Kidney (tissue), 22 donors: ENCODE measurements at places on chromosomes 1 and 21. TPM values are rescaled to one million over a fixed set of nuclear protein-coding genes. Genes with fewer than 3 reads are reported as not detected.

- no peaks in the 10 kb centered on the region for H3K36me3 ChIP-seq
- H3K4me3 ChIP-seq = no peak overlapping the region
- H3K27ac ChIP-seq = no peak overlapping the region
- H3K4me1 ChIP-seq = no peaks in the 10 kb centered on the region
- no peaks in the 10 kb centered on the region for H3K27me3 ChIP-seq
Measured at GRCh38 chr1:164937291-164937690, 378.3 kb downstream of the PBX1 start.

DNA sequence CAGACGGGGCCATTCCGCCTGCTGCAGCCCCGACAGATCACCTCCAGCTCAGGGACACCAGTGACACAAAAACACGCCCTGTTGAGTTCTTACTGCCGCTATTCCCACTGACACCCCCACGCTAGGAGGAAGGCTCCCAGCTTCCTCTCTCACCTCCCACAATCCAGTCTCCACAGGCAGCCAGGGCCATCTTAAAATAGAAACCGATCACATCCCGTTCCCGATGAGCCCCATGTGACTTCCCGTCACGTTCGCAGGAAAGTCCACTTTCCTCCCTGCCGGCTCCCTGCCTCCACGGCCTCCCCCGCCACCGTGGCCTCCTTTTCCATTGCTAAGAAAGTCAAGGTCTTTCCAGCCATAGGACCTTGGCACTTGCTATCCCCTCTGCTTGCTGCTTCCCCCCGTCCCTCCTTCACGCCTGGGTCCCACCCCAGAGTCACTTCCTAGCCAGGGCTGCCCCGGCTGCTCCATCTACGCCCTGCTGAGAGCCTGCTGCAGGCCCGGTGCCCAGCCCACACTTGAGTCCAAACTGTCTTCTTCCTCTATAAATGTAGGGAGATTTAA is 24.0 kb upstream of the DDOST start:
- H3K27ac ChIP-seq = peak overlapping the region; percentile 76
- H3K36me3 ChIP-seq = no peaks in the 10 kb centered on the region
- H3K4me1 ChIP-seq = no peaks in the 10 kb centered on the region
- no peak overlapping the region for H3K4me3 ChIP-seq

DNA sequence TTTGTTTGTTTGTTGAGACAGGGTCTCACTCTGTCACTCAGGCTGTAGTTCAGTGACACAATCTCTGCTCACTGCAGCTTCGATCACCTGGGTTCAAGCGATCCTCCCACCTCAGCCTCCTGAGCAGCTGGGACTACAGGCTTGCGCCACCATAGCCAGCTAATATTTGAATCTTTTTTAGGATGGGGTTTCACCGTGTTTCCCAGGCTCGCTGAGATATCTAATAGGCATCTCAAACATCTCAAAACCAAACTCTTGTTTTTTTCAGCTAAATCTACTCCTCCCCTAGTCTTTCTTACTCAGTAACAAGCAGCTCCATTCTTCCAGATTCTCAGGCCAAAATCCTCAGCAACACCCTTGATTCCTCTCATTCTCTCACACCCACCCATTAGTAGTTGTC is 22.0 kb upstream of the SRRM1 start:
- H3K36me3 ChIP-seq = no peaks in the 10 kb centered on the region
- no peak overlapping the region for H3K27ac ChIP-seq
- H3K27me3 ChIP-seq = no peaks in the 10 kb centered on the region
- no peak overlapping the region for H3K4me3 ChIP-seq
- H3K4me1 ChIP-seq = no peaks in the 10 kb centered on the region
- DNase-seq = no peak

DNA sequence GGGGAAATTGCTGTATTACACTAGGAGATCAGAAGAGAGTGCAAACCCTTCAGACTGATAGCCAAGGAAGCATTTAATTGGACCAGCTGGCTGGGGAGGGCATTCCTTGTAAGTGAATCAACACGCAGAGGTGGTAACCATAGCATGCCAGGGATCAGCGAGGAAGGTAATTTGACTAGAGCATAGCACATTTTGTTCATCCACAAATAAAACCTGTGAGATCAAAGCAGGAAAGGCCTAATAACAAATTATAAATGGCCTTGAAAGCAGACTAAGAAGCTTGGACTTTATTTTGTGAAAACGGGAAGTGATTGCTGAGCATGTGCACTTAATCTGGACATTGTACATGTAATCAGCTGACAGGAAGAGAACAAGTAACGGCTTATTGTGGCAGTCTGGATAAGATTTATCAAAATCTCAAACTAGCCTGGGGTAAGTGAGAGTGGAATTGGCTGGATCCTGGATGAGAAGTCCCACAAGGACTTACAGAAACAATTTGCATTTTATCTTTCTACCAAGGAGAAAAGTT is 11.7 kb upstream of the CD55 start:
- DNase-seq = no peak
- no peaks in the 10 kb centered on the region for H3K36me3 ChIP-seq
- H3K4me1 ChIP-seq = no peaks in the 10 kb centered on the region

The PPT1 gene
- total RNA-seq = 95.5 TPM

DNA sequence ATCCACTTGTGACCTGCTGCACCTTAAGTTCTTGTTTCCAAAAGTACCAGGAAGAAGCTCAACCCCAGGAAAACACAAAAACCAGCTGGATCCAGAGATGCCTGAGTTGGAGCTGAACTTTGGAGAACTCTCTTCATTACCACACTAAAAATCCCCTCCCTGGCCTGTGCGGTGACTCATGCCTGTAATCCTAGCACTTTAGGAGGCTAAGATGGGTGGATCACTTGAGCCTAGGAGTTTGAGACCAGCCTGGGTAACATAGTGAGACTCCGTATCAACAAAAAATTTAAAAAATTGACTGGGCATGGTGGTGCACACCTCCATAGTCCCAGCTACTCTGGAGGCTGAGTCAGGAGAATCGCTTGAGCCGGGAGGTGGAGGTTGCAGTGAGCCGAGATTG is 6.2 kb downstream of the MAP1LC3C start:
- H3K36me3 ChIP-seq = no peaks in the 10 kb centered on the region
- no peak overlapping the region for H3K4me3 ChIP-seq
- H3K4me1 ChIP-seq = no peaks in the 10 kb centered on the region
- DNase-seq = no peak
- no peaks in the 10 kb centered on the region for H3K27me3 ChIP-seq

GRCh38 chr1:7292714-7293419 is 478.2 kb upstream of the VAMP3 start:
- no peaks in the 10 kb centered on the region for H3K36me3 ChIP-seq
- H3K4me1 ChIP-seq = no peaks in the 10 kb centered on the region
- no peak for DNase-seq
- H3K4me3 ChIP-seq = no peak overlapping the region
